Stimulated activated CD8-positive, alpha-beta memory T cell treated with anti-CD3 and anti-CD28 coated beads, Interleukin-15, amount 100 ng/mL, for 48 hours (primary cell): ENCODE measurements at places on chromosomes 11 and 22.

GRCh38 chr11:16403851-16404250 is 47.5 kb upstream of the SOX6 start:
- no peak for DNase-seq

GRCh38 chr11:73229896-73230875 is 12.1 kb downstream of the P2RY2 start:
- no peak for DNase-seq

GRCh38 chr11:61967924-61968757 is 707 bp upstream of the FTH1 start:
- no peak for DNase-seq

GRCh38 chr22:36658900-36659299 is 44.7 kb downstream of the CACNG2 start:
- DNase-seq: no peak

- no peak for DNase-seq
Observed at GRCh38 chr22:37734964-37735451, 38.2 kb downstream of the TRIOBP start.

DNA sequence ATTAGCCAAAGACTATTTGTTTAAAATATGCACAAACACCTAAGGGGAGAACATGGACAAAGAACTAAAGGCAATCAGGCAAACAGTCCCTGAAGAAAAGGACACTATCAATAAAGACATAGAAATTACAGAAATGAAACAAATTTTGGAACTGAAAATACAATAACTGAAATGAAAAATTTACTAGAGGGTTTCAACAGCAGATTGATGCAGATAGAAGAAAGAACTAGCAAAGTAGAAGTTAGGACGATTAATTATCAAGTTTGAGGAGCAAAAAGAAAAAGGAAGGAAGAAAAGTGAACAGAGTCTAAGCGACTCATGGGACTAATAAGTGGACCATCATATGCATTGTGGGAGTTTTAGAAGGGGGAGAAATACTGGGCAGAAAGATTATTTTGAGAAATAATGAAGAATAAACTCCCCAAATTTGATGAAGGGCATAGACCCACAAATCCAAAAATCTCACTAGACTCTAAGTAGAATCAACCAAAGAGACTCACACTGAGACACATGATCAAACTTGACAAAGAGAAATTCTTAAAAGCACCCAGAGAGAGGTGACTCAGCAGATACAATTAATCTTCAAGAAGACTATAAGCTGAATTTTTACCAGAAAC is 62.9 kb downstream of the JAM3 start:
- no peak for DNase-seq

DNA sequence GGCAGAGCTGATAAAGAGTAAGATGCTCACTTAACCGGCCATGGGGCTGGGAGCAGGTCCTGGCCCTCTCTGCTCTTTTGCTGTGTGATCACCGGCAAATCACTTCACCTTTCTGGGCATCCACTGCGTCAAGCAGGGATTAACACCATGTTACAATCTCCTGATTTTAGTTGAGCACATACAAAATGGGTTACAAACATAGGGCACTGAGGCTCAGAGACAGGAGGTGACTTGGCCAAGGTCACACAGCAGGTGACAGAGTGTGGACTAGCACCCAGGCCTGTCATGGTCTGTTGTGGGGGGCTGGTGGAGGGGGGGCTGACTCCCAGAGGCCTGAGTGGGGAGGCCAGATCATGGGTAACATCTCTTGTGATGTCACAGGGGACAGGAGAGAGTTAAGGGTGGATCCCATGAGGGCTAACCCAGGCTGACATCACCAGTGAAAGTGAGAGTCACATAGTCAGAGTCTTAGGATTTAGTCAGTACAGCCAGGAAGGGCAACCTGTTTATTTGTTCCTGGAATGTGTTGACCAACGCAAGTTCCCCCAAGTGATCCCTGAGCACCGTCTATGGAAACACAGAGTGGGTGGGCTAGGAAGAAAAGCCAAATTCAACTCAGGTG is 27.8 kb downstream of the GDPD5 start:
- no peak for DNase-seq

DNA sequence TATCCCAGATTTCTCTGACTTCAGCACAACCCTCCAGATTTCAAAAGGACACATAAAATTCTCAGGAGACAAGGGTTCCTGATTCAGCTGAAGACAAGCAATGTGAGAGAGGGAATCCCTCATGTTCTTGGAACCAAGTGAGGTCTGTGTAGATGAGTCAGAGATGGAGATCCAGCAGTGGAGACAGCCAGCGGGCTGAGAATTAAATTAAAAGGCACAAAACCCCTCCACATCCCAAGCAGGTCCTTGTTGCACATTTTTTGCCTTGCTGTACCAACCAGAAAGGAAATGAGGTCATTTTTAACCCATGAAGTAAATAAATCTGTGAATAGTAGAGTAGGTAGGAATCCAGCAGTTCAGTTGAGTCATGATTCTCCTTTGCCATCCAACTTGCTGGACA is 9.7 kb downstream of the MTNR1B start:
- DNase-seq: no peak

- DNase-seq: no peak
Observed at GRCh38 chr11:6736495-6737121, 35.2 kb downstream of the OR2AG2 start.

DNA sequence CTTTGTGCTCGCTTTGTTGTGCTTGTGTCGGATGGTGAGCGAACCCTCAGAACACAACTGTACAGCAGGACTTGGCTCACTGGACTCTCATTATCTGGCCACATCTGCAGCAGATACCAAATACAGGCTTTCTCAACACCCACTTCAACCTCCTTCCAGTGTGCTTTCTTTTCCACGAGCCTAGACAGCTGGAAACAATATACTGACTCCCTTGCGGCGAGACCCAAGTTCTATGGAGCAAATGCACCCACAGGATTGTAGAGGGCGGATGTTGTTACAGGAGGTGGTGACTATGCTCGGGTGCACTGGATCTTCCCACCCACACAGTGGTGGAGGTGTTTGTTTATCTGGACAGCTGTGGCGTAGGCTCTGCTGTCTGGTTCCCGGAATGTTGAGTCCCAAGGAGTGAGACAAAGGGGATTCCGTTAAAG is 204.3 kb downstream of the TENM4 start:
- DNase-seq: no peak

DNA sequence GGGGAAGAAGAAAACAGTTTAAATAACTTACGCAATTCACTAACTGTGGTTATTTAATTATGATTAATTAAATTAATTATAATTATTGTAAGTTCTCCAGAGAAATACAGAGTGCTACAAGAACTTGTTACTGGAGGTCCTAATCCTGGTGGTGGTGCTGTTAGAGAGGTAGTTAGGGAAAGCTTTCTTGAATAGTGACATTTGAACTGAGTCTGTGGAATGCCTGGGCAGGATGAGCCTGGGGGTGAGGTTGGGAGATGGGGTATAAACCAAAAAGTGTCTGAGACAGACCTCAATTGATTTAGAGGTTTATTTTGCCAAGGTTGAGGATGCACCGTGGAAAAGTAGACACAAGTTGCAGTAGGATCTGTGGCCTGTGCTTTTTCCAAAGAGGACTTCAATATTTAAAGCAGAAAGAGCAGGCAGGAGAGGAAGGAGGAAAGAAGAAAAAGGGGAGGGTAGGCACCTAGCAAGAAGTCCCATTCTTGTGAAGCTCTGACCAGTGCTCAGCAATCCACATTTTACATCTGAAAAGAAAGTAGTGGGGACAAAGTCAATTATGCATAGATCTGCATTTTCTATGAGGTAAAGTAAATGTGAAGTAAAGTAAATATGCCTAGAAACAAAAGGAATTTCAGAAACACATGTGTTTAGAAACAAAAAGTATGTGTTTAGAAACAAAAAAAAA is 4.4 kb upstream of the ZNF202 start:
- no peak for DNase-seq

- DNase-seq: no peak
Observed at GRCh38 chr11:72586321-72587090, 87.7 kb downstream of the PDE2A start.

DNA sequence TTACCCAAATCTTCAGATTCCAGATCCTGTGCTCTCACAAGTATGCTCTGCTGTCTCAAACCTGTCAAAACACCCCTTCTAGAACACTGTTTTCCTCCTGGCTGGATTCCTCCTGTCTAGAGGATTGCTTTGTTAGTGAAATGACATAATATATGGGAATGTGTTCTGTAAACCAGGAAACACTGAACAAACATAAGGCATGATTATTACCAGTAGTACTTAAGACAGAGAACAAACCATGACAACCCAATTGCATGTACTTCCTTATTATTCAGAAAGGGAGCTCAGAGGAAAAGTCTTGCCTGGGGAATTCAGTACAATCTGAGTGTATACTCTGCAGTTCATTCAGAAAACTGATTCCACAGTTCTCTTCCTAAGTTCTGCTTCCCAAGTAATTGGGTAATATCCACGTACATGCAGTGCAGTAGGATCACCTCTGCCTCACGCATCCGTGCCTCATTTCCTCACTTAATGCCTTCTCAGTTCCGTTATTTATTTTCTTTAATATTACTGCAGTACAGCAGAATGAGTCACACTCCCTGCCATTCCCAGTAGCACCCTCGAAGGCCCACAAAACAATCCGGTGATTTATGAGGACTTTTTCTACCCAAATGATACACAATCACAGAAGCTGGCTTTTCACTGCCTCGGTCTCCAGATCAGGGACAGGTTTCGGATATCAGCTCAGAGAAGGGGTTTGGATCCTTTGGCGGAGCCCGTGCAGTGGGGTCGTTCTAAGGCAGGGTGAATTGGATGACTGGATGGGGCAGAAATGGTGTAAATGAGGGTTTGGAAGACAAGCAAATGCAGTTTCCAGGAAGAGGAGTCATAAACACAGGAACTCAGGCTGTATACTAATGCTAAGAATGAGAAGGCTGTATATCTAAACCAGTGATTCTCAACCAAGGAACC is 896.9 kb downstream of the KCNA4 start:
- no peak for DNase-seq

- no peak for DNase-seq
Observed at GRCh38 chr22:49636649-49637048, 191.0 kb downstream of the BRD1 start.

GRCh38 chr11:78112582-78113275 is 26.7 kb downstream of the ALG8 start:
- no peak for DNase-seq

DNA sequence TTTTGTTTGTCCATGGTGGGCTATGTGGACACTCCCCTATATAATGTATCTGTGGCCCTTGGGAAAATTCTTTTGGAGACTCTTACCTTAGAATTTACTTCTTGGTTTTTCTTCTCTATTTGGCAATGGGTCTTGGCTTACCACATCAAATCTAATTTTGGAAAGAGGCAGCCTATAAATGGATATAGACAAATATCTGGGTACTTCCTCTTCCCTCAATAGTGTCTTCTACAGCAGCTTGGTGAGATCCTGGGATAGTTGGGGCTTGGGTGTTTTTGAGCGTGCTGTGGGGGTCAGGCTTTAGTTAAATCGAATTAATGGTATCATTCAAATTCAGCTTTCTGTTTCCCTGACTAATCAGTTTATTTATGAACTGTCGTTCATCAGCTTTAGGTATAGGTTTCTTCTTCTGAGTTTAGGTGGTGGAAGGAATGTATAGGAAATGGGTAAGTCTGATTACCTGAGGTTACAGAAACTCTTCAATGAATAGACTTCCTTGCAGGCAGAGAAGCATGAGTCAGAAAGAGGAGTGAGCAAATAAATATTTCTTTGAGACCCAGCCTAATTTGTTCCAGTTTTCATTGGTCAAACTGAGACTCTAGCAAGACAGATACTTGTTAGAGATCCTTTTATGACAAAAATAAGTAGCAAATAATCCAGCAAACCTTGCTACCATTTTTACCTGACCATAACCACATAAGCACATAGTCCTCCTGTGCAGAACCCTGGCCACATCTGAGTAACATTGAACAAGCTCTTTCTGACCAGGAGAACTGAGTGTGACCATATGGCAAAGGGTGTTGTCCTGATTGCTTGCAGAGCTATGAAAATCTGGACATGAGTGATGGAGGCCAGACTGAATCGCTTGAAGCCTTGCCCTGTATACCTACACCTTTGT is 68.6 kb upstream of the SORL1-AS1 start:
- DNase-seq: no peak

GRCh38 chr11:114145166-114145775 is 85.8 kb downstream of the ZBTB16 start:
- no peak for DNase-seq

DNA sequence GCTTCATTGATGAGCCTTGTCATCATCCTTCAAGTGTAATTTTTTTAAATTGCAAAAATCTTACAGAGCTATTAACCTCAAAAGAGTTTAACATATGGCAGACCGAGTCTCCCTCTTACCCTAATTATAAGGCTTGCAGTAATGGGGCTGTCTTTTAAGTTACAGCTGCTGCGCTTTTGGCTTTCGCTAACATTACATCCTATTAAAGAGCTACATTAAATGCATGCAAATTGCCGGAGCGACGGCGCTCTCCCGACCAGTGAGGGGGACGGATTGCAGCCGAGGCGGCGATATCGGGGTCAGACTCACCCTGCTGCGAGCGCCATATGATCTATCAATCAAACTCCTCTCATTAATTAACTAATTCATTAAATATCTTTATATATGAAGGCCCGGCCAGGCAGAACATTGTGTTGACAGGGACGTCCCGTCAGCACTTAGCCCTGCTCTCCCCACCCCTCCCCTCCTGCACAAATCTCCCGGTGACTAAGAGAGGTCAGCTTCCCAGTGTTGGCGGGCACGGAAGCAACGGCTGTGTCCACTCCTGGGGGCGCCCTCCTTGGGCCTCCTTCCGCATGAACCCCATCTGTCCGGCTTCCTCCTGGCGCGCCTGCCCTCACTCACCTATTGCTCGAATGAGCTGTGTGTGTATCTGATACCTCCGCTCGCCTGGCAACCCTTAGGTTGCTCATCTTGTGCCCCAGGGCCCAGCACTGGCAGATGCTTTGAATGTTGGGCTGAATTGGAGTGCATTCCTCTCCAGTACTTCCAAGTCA is 156.0 kb upstream of the CADM1 start:
- DNase-seq: no peak

- no peak for DNase-seq
Observed at GRCh38 chr11:61473370-61474012, 35.1 kb upstream of the LRRC10B start.

DNA sequence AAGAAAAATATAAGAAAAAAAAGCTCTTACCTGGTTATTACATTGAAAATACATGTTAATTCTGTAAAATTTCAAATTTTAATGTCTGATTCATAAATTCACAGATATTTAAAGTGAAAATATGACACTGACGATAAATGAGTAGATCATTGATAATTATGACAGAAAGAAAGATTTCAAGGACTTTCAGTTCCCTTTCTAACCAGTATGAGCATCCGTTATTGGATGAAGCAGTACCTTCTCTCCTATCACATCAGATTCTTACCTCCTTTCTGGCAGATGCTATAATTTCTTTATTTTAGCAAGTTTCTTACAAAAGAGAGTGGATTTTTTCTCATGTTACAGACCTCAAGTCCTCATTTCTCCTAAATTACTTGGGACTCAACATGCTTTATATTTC is 847.3 kb downstream of the JRKL start:
- no peak for DNase-seq

GRCh38 chr11:17852246-17852645 is 117.7 kb downstream of the KCNC1 start:
- no peak for DNase-seq

DNA sequence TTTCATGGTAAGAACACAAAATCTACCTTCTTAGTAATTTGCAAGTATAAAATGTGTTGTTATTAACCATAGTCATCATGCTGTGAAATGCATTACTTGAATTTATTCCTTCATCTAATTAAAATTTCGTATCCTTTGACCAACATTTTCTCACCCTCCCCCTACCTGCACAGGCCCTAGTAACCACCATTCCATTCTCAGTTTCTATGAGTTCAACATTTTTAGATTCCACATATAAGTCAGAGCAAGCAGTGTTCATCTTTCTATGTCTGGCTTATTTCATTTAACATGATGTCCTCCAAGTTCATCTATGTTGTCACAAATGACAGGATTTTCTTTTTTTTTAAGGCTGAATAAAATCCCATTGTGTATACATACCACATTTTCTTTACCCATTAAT is 43.5 kb upstream of the CCDC179 start:
- DNase-seq: no peak
